ENCODE measurements at places on chromosomes 7 and 10.

DNA sequence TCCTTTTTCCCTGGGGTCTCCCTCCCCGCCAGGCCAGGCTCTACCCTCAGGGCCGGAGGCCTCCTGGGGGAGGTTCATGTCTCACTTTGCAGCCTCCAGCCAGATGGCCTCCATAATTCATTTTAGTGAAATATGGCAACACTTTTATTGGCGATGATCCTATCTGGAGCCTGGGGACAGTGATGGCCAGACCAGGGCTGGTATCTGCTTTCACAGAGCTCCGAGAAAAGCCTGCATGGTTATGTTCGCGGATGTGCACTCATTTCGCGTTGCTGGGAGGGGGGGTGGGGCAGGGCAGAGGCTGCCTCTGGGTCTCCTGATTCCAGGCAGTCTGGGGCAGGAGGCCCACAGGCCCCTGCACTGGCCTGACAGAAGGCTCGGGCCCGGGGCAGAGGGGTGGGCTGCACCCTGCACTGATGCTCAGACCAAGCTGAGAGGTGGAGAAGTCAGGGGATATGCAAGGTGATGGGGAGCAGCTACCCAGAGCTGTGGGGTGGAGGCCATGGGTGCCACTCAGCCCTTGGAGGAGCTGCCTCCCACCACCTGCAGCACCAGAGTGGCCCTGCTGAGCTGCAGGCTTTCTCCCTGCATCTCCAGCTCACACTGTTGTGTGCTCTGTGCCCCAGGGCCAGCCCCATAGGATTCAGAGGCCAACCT is 85.3 kb upstream of the RET start:
- DNase-seq, result no peak

GRCh38 chr10:46232084-46232483 is 54.7 kb upstream of the ANTXRL start:
- no peak for DNase-seq

DNA sequence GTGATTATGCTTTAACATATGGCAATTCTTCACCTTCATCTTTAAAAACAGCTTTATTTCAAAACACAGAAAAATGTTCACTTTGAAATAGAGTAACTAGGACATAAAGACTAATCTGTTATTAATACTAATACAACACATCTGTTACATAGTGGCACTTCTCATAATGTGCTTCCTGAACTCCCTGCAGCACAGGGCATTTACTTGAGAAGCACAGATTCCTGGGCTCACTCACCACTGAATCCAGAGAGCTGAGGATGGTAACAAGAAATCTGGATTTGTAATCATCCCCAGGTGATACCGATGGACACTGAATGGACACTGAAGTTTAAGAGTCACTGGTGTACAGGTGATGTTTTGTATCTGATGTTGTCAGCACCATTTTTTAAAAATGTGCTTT is 96.1 kb downstream of the COL28A1 start:
- DNase-seq, result no peak

- DNase-seq, result no peak
Observed at GRCh38 chr10:3036155-3037021, 31.0 kb upstream of the PFKP start.

GRCh38 chr10:93422118-93422517 is 60.0 kb downstream of the MYOF start:
- DNase-seq, result no peak

- DNase-seq, result no peak
Observed at GRCh38 chr10:27949528-27950241, 49.2 kb downstream of the ODAD2 start.

GRCh38 chr7:39709768-39710311 is 86.5 kb downstream of the RALA start:
- no peak for DNase-seq

GRCh38 chr10:131702531-131703356 is 198.1 kb upstream of the PPP2R2D start:
- DNase-seq, result no peak

DNA sequence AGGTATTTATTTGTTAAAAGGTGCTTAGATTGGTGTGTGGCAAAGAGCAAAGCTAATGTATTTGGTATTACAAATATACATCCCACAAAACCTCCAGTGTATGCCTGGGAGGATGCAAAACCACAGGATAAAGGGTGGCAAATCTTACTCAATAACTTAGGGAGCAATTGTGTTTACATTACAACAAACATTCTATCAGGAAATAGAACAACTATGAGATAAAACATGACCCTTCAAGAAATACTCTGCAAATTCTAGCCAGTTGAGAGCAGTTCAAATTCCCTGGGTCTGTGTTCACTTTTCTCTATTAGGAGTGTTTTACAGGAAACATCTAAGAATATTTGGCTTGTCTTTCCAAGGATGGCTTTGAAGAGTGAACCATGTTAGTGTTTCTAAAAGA is 64.9 kb downstream of the CUL1 start:
- no peak for DNase-seq

GRCh38 chr10:103394180-103394579 is 2.1 kb downstream of the ATP5MK start:
- no peak for DNase-seq

DNA sequence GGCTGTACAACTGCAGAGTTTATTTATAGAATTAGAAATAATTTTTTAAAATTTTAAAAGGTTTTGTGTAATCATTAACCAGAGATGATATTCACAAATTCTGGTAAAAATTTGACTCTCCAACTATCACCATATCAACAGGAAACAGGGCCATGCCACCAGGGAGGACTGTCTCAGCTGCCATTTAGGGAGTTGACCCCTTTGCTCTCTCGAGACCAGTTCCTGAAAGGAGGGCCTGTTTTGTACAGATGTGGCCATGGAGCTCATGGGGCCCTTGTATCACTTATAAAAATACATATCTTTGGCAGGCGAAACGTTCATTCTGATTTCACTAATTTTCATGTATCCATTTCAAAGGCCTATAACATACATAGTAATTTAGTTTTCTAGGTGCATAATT is 20.3 kb downstream of the H2AZ2 start:
- no peak for DNase-seq

All from stimulated activated CD8-positive, alpha-beta memory T cell treated with anti-CD3 and anti-CD28 coated beads, Interleukin-4, amount 100 ng/mL, for 4 hours (primary cell).